ENCODE measurements at places on chromosomes 4 and X.
A peak's percentile ranks its signal among the peaks of the same experiment; 100 is the strongest.

DNA sequence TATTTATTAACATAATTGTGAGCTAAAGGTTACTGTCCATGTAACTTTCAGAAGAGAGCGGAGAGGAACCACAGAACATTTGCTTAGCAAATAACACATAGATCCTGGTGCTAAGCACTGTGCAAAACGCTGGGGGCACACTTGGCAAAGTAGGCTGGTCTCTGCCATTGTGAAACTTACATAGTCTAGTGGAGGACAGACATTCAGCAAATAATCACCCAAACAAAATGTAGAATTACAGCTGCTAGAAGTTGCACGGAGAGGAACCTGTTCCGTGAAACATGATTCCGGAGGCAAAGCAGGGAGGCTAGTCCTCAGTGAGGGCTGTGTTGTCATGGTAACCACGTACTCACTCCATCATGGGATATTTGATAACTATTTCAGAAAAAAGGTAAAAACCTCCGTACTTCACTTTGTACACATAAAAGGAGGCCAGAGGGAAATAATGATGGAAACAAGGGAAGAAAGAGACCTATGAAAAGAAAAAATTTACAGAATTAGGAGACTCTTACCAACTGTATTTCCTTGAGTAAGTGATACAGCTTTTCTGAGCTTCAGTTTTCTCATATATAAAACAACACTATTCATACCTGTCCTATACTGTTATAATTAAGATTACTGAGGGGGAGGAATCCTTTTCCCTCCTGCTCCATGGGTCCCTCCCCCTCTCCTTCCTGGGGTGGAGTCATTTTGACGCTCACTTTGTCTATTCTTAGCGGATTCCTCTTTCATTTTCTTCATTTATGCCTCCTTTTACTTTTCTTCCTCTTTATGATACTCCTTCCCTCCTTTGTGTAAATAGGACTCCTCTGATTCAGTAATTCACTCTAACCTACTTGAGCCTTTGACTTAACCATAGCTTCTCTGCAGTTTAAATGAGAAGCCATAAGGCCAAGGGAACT is 825 bp upstream of the RASGEF1B start:
- peak; percentile 42 for DNase-seq

- no peak for DNase-seq
Observed at GRCh38 chr4:155220025-155220424, 11.6 kb downstream of the NPY2R start.

DNA sequence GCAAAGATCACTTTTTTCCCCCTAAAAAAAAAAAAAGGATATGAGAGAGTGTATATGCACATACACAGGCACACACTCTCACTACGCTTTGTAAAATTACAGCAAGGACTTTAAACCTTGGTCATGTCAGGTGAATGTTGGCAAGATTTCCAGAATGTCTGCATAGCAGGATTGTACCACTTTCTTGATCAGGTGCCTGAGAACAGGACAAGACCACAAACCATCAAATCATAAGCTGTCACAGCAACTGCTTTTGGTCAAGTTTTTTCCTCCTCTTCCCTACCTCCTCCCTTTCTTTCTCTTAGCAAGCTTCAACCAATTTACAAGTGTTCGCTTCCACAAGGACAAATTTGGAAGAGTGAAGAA is 15.3 kb downstream of the PPARGC1A start:
- DNase-seq = no peak

DNA sequence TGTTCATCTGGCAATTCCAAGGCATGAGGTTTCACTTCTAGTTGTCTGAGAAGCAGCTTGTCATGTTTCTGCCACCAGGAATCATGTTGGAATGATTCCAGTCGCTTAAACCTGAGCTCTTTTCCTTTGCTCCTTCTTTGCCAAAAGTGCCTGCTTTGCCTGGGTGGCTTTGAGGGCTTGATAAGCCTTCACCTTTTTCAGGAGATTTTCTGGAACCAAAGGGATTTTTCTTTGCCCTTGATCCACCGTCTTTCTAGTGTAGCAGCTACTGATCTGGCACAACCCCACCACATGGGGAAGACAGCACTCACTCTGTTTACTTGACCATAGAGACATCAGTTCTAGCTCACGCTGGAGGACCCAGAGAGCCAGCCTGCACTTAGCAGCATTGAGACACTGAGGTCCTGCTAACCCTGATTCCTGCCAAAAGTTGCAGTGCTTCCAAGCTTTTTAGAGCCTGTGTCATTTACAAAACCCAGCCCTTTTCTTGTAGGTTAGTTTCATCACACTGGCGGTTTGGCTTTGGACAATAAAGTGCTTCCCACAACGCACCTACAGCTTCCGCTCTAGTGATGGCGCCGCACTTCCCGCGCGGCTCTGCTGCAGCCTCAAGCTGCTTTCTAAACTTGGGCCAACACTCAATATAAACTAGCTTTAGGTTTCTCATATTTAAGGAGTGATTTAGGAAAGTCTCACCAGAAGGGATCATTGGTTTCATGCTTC is 7.3 kb upstream of the CCNI start:
- no peak for DNase-seq

DNA sequence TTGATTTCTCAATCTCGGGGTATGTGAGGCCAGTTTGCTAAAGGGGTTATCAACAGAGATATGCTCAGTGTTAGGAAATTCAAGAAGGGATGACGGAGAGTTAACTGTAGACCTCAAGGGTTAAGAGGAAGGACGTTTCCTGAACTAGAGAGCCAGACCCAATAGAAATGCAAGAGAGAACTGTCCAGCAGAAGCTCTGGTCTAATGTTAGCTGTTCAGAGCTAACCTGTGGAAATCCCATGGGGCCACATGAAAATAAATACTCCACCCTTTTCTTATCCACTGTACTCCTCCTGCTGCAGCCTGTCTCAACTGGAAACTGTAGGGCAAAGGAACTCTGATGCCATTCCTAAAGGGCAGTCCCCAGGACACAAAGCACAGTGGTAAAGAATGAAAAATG is 274.3 kb downstream of the DMD start:
- no peak for DNase-seq

DNA sequence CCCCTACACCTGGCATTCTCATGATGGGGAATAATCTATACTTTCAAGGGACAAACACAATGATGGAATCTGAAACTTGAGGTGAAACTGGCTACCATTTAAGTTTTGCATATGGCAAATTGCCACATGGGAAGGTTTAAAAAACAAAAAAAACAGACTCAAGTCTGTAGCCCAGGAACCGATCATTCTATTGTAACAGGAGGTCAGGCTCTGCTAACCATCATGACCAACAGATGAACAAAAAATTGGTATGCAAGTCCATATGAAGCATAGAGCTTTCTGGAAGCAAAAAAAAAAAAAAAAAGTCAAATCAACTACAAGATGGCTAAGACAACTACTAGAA is 594.3 kb upstream of the DIPK2B start:
- no peak for DNase-seq

DNA sequence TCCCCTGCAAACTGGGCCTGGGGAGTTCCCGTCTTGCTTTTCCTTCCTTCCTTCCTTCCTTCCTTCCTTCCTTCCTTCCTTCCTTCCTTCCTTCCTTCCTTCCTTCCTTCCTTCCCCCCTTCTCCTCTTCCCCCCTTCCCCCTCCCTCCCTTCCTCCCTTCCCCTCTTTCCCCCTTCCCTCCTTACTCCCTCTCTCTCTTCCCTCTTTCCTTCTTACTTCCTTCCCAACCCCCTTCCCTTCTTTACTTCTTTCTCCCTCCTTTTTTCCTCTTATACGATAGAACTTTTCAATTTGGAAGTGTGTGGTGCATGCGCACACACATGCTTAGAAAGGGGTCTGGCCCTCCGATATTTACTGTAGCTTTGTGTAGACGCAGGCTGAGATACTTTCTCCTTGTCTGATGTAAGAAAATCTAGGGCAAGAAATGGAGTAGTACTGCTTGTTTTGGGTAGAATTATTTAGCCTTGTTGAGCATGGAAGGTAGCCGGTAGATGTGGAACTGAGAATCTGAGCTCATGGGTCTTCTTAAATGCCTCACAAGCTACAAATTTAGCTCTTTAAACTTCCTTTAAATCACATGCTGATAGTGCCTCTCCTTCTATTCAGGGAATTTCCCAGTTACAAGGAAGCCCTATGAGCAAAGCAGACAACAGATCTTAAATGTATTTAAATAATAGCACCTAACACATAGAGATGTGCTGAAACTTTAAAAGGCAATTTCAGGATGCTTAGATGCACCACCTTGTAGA is 189.6 kb downstream of the GPAT3 start:
- no peak for DNase-seq

GRCh38 chrX:9494771-9495170 is 29.9 kb downstream of the TBL1X start:
- no peak for DNase-seq

- no peak for DNase-seq
Observed at GRCh38 chrX:42117318-42117717, 194.0 kb upstream of the CASK start.

DNA sequence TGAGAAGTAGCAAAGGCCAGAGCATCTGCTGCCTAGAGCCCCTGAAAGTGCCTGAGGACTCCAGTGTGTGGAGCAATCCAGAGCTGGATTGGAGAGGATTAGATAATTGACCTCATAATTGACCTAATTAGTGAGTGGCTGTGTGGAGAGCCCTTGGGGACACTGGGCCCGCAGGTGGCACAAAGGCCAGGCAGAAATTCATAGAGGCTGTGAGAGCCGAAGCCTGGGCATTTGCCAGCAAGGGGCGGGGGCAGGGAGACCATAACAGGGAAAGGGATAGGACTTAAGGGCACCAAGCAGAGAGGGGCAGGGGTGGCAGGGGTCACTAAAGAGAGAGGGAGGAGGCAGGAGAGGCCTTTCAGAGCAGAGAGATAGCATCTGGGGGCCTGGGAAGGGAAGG is 45.3 kb downstream of the EFNB1 start:
- no peak for DNase-seq

DNA sequence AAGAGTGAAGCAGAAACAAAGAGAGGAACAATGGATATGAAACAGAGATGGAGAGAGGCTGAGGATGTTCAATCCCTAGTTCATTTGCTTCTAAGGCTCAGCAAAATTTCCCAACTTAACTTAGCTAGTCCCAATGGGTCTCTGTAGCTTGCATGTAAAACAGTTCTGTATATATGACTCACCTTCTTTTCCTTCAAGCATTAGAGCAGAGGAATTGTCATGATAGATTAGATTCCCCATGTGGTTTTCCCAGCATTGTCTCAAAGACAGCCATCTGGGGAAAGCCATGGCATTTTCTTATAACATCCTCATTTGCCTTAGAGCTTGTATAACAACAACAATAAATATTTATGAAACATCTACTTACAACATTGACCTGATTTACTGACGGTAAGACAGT is 93.9 kb upstream of the GATB start:
- no peak for DNase-seq

DNA sequence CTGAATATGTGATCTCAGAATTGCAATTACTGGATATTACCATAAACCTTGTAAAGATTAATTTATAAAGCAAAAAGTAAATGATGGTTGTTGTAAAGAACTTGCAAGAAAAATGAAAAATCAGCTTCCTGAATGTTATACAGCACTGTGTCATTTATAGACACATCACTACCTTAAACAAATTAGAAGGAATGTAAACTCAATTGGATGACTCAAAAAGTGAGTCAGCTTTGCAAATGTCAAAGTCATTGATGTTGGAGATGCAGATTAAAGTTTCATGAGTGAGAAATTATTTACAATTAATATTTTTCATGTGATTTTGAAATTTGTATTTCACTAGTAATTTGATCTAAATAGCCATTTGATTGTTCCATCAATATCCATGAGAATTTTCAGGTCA is 193.2 kb downstream of the RAPGEF2 start:
- DNase-seq = no peak

GRCh38 chr4:150178161-150178560 is 99.9 kb downstream of the DCLK2 start:
- no peak for DNase-seq

DNA sequence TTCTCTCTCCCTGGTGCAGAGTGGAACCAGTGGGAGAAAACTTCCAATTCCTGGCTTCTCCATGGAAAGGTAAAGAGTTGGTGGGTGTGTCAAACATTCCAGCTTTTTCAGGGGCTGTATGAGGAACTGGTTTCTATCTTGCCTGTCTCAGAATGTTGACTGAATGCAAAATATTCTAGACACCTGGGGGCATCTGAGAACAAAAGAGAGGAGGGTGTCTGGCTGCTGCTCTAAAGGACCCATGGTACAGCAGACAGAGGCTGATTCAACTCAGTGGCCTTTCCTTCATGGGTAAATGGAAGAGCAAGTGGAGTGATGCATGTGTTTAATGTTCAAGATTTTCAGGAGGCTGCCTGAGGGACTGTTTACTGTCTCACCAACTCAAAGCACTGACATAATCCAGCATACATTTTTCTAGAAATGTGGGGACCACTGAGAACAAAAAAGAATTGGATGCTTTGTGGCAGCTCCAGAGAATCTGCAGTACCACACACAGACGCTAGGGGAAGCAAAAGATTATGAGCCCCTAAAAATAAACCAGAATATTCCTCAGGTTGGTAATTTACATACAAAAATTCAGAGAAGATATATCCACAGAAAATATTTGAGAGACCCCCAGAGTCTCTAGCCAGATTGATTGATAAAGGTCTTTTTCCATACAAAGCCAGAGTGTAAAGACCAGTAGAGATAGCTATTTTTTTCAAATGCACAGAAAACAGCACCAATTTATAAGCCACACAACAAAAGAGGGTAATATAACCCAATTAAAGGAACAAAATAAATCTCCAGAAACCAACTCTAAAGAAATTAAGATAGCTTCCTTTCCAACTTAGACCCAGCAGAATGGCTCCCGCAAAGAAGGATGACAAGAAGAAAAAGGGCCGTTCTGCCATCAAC is 48.0 kb upstream of the STARD8 start:
- DNase-seq = peak; percentile 8

GRCh38 chrX:130575831-130576389 is 174.1 kb downstream of the RBMX2 start:
- DNase-seq = peak; percentile 70

- no peak for DNase-seq
Observed at GRCh38 chrX:153057281-153057680, 1.0 kb downstream of the PNMA3 start.

DNA sequence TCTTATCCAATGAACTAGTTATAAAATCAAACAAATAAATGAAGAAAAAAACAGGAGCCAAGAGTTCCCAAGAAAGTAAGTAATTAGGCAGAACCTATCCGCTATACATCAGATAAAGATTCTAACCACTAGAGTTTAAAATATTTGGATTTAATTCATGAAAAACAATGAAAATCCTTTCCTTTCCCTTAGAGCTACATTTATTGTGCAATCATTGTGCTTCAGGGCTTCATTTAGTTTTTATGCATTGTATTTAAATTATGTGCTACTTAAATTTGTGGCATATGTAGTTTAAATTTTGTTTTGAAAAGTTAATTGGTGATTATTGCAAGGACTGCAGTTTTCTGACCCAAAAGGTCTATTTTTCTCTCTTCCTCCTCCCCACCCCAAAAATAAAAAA is 17.9 kb downstream of the GNRHR start:
- no peak for DNase-seq
